ENCODE measurements at places on chromosomes 11 and 22. TPM values are rescaled to one million over a fixed set of nuclear protein-coding genes. Genes with fewer than 3 reads are reported as not detected.

JRKL gene
- total RNA-seq = 13.4 TPM

DNA sequence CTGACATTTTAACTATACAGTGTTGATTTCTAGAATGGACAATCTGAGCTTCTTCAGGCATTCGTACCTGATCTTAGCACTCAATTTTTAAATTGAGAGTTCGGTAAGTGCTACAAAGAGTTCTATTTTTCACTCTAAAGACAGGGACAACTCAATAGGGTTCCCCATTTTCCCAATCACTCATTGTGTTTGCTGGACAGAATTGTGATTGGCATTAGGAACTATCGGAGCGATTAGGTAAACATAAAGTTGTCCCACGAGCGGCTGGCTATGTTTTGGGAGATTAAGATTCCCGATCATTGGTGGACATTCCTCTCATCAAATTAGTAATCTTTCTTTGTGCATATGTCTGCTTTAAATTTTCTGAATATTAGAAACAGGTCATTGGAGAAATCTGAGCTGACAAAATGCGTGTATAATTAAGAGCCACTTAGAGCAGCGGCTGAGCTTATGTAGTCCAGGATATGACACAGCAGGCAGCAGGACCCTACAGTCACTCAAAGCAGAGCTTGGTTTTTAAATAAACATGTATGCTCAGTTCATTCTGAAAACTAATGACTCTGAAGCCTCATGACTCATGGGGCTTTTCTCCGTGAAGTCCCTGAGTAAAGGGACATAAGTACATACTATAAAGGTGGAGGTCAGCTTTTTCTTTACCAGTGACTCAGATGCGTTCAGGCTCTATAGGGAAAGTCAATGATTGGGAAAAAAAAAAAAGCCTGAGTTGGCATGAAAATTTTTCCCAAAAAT lies 109.4 kb downstream of the GRIA4 start:
- no peak for DNase-seq

DNA sequence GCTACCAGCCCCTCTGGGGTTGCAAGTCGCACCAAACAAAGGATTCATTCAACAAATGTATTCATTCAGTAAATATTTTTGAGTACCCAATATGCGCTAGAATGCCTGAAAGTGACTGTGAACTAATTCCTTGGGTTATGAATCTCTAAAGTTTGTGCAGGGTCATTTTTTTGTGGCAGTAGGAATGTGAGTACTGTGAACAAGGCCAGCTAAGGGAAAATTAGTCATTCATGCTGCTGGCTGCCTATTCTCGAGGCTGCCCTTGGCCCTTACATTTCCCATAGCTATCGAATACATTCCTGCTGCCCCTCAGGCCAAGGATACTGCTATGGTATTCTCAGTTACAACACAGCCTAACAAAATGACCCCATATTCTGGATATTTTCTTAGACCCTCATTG lies 141.6 kb downstream of the TRPC6 start:
- no peak for DNase-seq

DNA sequence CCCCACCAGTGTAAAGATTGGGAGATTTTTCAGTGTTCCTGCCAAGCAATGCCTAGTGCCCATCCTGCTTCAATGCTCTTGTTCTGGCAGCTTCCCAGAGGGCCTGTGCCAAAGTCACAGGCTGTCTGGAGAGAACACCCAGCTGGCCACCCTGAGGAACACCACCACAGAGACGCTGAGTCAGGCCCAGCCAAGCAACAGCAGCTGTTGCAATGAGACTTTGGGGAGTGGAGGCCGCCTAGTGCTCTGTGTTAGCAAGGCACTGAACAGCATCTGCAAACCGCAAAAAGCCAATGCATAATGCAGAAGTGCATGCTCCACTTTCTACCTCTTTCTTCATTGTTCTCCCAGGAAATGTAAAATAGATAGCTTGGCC lies 168.1 kb downstream of the NXPE2 start:
- no peak for DNase-seq

DNA sequence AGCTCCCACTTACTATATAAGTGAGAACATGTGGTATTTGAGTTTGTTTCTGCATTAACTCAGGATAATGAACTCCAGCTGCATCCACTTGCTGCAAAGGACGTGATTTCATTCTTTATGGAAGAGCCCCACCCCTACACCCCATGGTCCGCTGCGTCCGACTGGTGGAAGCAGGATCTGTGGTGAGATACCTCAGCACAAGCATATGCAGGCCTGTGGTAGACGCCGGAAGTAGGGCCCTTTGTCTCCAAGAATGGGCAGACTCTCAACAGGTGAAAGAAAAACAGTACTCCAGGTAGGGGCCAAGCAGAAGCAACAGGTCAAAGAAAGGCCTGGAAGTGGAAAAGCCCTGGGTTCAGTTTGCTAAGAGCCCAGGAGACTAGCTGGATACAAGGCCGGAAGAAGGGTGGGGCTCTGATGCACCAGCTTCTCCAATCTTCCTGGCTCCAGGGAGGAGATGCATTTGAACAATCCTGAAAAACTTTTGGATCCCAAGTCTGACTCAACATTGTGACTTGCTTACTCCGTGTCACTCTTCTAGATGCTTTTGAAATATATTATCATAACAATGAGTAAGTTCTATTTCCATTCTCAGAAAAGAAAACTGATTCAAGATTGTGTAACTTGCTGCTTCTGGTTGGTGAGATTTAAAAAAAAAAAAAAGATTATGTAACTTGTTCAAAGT lies 30.4 kb downstream of the NEAT1 start:
- DNase-seq = peak; percentile 55
